ENCODE measurements at places on chromosomes 4 and X.

GRCh38 chr4:70759126-70759525, 37.4 kb downstream of the RUFY3 start:
- DNase-seq, result no peak

GRCh38 chrX:72265263-72265662, 11.8 kb downstream of the RPS4X start:
- DNase-seq, result no peak

GRCh38 chr4:77201343-77201742, 44.3 kb downstream of the CCNG2 start:
- peak; percentile 37 for DNase-seq

DNA sequence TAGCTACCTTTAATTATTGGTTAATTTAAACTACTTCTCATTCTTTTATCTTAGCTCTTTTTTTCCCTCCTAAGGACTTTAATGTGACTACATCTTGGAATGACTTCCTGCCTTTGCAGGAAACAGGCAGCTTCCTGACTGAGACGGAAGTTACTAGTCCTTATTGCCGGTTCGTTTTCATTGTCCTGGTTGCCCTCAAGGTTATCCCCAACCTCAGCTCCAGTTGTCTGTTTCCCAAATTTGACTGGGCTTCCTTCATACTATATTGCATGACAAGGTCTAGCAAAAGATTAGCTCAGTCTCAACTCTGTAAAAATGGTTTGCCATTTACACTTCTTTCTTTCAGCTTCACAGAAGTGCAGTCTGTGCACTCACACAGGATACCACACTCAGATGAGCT, 109.9 kb upstream of the DDX53 start:
- no peak for DNase-seq

DNA sequence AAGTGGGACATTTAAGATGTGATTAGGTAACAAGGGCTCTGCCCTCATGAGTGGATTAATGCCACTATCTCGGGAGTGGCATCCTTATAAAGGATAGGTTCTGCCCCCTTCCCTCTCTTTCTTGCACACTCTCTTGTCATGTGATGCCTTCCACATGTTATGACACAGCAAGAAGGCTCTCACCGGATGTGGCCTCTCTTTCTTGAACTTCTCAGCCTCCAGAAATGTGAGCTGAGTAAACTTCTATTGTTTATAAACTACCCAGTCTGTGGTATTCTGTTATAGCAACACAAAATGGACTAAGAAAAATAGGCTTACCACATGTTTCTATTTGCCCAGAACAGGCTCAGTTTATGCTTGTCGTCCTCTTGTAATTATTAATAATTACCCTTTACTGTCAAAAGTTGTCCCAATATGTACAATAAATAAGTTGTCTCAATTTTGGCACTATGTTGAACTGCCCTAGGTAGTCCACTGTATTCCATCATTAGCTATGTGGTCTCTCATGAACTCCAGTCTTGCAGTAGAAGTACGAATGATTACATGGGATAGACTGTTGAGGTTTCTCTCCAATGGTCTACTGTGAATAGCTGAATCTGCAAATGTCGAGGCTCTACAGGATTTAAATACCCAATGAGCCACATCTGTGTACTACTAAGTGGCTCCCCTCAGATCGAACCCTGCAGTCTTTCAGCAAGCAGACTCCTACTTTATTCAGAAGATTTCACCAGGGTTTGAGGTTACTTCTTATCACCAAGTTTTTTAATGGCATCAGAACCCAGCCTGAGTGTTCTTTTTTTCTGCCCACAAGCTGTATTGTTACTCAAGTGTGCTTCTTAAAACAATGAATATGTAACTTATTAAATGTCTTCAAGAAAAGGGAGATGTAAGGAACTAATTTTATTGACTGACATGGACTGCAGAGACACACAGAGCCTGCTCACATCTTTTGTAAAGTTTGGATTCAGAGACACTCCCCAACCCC, 102.0 kb upstream of the LEF1 start:
- DNase-seq, result peak; percentile 36

DNA sequence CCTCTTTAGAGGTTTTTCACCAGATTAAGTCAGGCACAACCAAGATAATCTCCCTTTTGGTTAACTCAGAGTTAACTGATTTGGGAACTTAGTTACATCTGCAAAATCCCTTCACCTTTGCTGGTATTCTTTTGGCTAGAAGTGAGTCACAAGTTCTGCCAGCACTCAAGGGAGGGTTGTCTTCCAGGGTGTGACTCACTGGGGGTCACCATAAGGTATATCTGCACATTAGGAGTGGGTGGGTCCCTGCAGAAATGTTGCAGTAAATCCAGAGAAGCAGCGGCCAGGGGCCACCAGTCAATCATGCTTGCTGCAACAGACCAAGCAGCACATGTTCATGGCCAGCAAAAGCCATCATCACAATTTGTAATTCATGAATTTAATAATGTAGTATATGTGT, 59.8 kb upstream of the MAML3 start:
- no peak for DNase-seq

- DNase-seq, result no peak
Measured at GRCh38 chr4:160580581-160580980, 1477.7 kb downstream of the RAPGEF2 start.

DNA sequence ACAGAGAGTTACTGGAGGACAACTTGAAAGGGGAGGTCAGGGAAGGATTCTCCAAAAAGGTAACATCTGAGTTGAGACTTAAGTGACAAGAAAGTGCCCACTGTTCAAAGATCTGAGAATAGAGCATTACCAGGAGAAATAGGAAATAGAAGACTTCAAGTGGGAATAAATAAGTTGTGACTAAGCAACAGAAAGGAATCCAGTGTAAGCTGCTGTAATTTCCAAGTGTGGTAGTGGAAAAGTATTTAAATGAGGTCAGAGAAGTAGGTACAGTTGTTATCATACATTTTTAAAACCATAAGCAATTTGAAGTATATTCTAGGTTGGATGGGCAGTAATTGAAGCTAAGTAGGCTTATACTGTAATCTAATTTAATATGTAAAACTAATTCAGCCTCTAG, 211.9 kb downstream of the FBXO8 start:
- no peak for DNase-seq

DNA sequence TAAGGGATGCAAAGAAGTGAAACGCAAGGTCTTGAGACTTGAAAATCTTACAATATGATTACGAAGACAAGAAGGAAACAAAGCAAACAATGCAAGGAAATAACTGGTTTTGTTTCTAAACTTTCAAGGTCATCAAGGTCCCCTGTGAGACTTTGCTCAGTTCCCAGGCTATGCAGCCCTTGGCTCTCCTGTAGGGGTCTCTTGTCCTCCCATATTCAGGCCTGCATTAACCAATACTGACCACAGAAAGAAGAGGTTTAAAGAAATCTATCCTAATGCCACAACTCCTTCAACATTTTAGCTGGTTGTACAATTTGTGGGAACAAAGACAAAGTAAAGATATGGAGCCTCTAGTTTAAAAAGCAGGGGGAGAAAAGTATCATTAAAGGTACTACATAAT, 209.2 kb downstream of the LHFPL1 start:
- DNase-seq, result no peak

- DNase-seq, result no peak
Measured at GRCh38 chr4:179097741-179098140, 1655.5 kb upstream of the AGA start.

Measured in HS-5 (cell line).